ENCODE measurements at places on chromosomes 3 and 15. TPM values are rescaled to one million over a fixed set of nuclear protein-coding genes. Genes with fewer than 3 reads are reported as not detected.

Gene LRRK1
- 3.0 TPM for total RNA-seq

DNA sequence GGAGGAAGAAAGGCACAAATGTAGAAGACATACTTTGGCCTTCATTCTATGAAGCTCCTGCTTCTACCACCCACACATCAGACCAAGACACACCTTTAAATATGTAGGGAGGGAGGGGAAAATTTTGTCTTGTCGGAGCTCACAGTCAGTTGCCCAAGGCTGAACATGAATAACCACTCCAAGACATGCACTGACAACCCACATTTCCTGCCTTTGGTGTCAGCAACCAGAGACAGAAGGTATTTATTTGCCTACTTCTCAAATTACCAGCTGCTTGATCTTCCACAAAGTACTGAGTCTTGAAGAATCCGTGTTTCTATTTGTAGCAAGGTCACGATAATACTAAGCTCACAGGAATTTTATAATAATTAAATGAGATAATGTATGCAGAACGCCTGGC, 169.7 kb downstream of the KCNMB2 start:
- no peak for DNase-seq
- H3K4me1 ChIP-seq, result peaks cover 24% of the 10 kb centered on the region
- H3K36me3 ChIP-seq, result no peaks in the 10 kb centered on the region
- H3K27me3 ChIP-seq, result no peaks in the 10 kb centered on the region
- no peak overlapping the region for H3K27ac ChIP-seq
- H3K4me3 ChIP-seq, result no peak overlapping the region

Gene CPNE4
- total RNA-seq, result 17.9 TPM

Gene SGO1
- total RNA-seq, result 0.38 TPM

Gene INSYN1
- 121 TPM for total RNA-seq

DNA sequence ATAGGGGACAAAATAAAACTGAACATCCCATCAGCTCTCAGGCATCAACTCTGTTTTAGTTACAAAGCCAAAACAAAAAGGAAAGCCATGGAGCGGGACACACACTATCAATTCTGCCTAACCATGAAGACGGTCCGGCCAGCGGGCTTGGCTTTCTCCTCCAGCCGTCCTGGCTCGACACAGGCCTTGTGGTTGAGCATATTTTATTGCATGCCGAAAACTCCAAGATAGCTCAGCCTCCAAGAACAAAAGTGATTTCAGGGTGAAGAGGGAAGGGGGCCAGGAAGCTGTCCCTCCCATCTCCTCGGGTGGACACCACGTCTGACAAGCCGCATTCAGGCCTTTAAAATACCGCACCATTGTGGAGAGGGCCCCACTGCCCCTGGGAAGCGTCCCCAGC, 31.2 kb downstream of the WNT5A start:
- no peaks in the 10 kb centered on the region for H3K4me1 ChIP-seq
- no peak overlapping the region for H3K27ac ChIP-seq

Gene MEGF11
- total RNA-seq, result not detected

- peak overlapping the region; percentile 86 for H3K4me3 ChIP-seq
- peaks cover 18% of the 10 kb centered on the region for H3K36me3 ChIP-seq
- H3K4me1 ChIP-seq, result peaks cover 75% of the 10 kb centered on the region
These were observed 1.5 kb downstream of the FSTL1 start for GRCh38 chr3:120449251-120449650.
